Activated CD4-positive, alpha-beta T cell treated with anti-CD3 and anti-CD28 coated beads, Interleukin-10, Interleukin-2, amounts not matched to agents 100 ng/mL and 50 ng/mL, durations not matched to agents 16 hours and 8 hours (primary cell): ENCODE measurements at places on chromosomes 2 and 18.

GRCh38 chr2:53813151-53813550 is 26.3 kb downstream of the ERLEC1 start:
- DNase-seq: no peak

DNA sequence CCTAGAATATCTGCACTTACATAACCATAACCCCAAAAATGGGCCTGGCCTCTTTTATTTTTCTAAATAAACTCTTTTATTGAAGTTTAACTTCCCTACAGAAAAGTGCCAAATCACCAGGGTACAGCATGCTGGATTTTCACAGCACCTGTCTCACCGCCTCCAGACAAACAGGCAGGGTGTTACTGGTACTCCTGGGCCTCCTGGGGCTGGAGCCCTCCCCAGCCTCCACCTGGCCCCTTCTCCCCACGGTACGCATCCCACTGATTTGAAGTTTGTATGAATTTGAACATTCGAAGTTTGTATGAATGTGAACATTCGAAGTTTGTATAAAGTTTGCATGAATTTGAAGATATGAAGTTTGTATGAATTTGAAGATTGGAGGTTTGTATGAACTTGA is 232.1 kb downstream of the NDUFA10 start:
- no peak for DNase-seq

- no peak for DNase-seq
Measured at GRCh38 chr2:210671065-210671464, 114.7 kb downstream of the CPS1 start.

GRCh38 chr2:24820598-24821432 is 27.6 kb downstream of the CENPO start:
- no peak for DNase-seq

GRCh38 chr2:210177769-210178168 is 6.6 kb upstream of the KANSL1L start:
- DNase-seq: no peak

DNA sequence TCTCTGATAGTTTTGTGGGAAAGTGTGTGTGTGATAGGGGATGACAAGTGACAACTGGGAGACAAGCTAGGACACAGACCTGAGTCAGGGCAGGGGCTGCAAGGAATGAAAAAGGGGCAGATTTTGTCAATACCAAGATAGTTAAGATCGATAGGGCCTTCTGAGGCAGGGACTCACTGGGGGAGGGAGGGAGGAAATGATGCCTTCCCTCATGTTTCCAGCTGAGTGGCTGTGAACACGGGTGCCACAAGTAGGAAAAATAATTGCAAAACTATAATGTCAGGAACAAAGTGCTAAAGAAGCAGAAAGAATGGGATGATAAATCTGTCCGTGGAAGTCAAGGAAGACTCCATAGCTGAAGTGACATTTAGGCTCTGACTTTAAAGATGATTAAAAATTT is 24.2 kb downstream of the CDH2 start:
- DNase-seq: no peak

- DNase-seq: no peak
Measured at GRCh38 chr2:236818281-236819045, 248.8 kb downstream of the ACKR3 start.

DNA sequence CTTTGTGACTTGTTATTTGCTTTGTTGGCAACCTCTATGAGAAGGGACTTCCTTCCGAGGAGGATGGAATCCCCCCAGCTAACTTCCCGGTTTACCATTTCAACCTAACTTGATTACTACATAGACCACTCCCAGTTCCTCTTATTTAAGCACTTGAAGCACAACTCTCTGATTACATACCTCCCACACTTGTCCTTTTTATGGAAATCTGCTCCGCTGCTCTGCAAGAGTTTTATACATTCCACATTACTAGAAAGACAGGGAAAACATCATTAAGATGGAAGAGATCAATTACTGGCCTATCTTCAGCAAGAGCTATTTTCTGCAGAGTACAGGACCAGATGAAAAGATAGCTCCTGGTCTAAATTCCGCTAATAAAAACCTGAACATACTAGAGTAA is 160.0 kb upstream of the PGAP1 start:
- no peak for DNase-seq

DNA sequence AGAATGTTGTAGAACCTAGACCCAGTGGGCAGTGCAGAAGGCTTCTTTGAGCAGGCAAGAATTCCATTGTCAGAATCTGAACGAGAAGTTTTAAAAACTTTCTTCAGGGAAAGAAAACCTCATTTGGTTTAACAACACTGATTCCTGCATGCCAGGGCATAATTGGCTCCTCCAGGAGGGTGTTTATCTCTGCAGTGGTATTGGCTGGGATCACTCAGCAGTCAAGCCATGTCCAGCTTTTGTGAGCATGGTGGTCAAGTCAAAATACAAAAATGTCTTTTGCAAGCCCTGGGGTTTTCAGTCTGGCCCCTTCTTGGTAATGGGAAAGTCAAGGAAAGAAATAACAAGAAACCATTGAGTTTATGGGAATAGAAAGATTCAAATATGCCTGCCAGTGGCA is 28.3 kb downstream of the FHOD3 start:
- DNase-seq: no peak

- no peak for DNase-seq
Measured at GRCh38 chr2:137237055-137237454, 471.7 kb downstream of the THSD7B start.

GRCh38 chr2:157061799-157062198 is 195.7 kb upstream of the GALNT5 start:
- DNase-seq: no peak

DNA sequence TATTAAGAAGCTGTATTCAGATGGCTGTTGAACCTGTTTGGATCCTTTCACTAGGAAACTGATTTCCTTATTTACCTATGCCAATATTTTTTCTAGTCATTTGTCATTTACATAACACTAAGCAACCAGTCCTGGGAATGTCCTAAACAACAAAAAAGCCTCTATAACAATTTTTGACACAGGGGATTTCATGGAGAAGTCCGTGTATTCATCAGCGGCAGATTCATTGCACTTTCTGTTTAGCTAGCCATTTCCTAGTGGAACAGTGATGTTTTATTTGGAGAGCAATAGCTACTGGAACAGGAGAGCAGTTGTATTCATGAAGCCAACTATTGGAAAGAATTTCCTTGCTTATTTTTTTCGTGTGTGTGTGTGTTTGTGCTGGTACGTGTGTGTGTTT is 604.3 kb upstream of the POU3F3 start:
- DNase-seq: no peak

- no peak for DNase-seq
Measured at GRCh38 chr18:8998481-8999217, 103.8 kb upstream of the NDUFV2 start.

DNA sequence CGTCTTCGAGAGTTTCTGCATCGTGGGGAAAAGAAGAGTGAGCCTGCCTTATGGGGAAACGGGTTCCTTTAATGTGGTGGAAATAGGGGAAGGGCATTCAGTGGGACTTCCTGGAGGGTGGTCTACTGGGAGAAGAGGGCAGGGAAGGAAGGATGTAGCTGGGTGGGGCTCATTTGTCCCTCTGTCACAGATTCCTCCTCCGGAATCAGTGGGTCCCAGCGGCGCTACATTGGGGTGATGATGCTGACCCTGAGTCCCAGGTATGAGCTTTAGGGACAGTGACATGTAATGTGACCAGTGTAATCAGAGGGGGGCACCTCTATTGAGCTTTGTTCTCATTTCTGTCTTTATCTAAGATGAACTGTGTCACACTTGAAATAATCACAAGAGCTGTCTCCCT is 1.9 kb downstream of the HTRA2 start:
- no peak for DNase-seq

DNA sequence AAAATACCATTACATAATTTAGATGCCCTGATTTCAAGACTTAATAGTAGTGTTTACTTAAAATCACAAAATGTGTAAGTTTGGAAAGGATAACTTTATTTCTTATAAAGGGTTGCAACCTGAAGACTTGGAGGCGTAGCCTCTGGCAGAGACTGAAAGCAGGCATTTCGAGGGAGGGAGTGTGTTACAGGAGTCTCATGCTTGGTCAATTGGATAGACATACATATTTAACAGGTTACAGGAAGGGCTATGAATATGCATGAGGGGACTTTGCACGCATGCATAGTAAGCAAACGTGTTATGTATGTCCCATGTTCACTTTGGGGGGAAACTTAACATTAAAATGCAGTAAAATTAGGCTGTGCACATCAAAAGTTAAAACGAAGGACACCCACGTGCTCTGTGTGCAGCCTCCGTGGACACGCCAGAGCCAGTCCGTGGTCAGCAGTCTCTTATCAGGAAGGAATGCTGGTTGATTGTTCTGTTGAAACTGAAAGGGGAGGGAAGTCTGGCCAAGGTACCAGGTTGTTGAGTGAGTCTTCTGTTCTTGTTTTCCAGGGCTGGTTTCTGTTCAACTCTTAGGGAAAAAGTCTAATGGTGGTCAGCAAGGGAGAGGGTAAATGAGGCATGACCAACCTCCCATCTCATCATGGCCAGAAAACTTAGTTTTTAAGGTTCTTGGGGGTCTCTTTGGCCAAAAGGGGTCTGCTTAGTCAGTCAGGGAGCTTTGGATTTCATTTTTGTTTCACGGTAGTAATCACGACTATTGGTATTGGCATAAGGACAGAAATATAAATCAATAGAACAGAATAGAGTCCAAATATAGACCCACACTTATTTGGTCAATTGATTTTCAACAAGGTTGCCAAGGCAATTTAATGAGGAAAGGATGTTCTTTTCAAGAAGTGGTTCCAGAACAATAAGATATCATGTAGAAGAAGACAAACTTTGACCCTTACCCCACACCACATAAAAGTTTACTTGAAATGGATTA is 121.9 kb downstream of the MCFD2 start:
- DNase-seq: no peak

DNA sequence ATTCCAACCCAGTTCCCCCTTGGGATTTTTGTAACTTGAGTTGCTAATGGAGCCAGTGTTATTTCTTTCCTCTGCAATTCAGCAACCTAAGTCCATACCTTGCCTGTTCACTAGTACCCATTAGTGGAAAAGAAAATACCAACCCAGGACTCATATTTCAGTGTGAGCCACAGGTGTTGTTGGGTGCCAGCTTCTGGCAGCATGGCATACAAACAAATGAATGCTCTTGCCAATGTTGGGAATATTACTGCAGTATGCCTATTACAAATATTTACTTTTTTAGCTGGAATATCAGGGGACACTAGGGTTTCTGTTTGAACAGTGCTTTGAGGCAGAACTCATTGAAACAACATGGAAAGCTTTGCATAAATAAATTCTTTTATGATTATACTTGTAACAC is 130.2 kb downstream of the NCKAP5 start:
- no peak for DNase-seq

DNA sequence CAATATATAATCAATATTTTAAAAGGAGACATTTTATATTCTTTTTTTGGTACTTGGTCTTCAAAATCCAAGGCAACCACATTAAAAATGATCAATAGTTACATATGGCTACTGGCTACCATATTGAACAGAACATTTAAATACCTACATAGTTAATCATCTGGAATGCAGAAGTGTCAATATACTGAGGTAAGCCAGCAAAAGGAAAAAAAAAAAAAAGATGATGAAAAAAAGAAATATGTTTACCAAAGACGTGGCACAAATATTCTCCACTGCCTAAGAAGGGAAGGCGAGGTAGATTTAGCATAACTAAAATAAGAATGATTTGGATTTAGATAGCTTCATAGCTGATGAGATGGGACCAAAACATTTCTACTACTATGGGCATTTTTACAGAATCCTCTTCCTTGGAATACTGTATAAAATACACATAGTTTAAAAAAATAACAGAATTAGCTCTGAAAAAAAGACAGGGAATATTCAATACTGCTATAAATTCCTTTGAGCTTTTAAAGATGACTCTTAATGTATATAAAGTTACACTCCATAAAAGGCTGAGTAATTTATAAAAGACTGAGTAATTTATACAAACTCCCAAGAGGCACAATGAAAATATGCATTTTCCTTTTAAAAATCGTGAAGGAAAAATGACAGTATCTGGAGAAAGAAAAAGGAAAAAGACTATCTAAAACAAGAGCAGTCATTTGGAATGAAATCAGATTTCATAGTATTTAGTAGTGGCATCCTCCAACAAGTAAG is 63.5 kb downstream of the CDH2 start:
- no peak for DNase-seq

GRCh38 chr2:238727585-238728329 is 120.1 kb upstream of the TWIST2 start:
- DNase-seq: no peak

DNA sequence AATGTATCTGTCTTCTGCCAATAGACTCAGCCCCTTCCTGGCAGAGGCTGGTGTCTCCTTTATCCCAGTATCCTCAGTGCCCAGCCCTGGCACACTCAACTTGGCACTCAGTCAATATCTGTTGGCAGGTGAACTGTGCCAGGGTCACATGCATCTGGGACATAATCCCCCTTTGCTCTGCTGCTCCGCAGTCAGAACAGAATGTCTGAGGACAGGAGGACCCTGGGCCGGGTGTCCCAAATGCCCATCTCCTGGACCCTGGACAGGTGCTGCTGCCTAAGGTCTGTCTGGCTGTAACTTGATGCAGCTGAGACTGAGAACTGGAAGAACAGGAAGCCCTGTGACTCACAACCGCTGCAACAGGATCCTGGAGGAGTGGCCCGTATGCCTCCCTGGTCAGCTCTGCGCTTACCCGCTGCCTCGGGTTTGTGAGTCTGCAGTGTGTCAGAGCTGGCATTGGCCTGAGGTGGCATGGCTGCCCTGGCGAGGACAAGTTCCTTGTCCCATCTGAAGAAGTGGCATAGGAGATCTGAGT is 11.4 kb downstream of the HK2 start:
- peak; percentile 61 for DNase-seq

GRCh38 chr18:63879709-63880108 is 7.8 kb upstream of the SERPINB2 start:
- DNase-seq: no peak

GRCh38 chr18:6054256-6054842 is 159.0 kb upstream of the TMEM200C start:
- no peak for DNase-seq

DNA sequence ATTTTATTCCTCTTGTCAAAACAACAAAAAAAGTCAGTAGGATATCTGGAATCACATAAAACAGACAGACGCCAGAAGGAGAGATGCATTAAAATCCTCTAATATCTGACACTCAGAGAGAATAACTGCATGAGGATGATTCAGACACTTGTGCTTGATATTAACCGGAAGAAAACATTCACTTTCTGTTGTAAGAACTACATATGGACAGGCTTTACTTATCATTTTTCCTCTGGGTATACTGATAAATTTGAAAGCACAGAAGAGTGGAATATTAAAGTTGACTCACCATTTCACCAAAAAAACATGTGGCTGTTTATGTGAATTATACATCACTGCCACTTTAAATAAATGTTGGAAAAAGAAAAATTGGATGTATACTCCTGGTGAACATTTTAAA is 589.1 kb upstream of the CDH2 start:
- no peak for DNase-seq

GRCh38 chr18:67302043-67302442 is 214.5 kb downstream of the DSEL start:
- no peak for DNase-seq

- DNase-seq: no peak
Measured at GRCh38 chr2:102550151-102550550, 69.2 kb upstream of the SLC9A2 start.

- no peak for DNase-seq
Measured at GRCh38 chr18:50092245-50092805, 102.6 kb downstream of the MYO5B start.

- no peak for DNase-seq
Measured at GRCh38 chr2:68746408-68746807, 11.8 kb downstream of the ARHGAP25 start.
